ENCODE measurements at places on chromosomes 4 and X.

DNA sequence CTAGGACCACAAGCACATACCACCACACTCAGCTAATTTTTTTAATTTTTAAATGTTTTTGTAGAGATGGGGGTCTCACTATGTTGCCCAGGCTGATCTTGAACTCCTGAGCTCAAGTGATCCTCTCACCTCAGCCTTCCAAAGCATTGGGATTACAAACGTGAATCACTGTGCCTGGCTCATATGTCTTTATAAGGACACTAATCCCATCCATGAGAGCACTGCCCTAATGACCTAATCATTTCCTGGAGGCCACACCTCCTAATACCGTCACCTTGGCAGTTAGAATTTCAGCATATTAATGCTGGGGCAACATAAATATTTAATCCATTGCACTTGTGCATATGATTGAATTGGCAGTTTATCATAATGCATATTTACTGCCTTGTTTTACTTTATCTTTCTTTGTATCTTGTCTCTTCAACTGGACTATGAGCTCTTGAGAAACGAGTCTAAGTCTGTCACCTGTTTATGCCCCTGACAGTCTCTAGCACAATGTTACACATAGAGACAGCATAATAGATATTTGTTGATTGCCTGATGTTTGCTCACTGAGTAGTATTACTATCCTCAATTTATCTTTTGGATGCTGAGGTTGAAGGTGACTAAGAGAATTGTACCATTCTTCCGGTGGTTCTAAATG, 172.0 kb downstream of the AASDH start:
- no peak for DNase-seq

DNA sequence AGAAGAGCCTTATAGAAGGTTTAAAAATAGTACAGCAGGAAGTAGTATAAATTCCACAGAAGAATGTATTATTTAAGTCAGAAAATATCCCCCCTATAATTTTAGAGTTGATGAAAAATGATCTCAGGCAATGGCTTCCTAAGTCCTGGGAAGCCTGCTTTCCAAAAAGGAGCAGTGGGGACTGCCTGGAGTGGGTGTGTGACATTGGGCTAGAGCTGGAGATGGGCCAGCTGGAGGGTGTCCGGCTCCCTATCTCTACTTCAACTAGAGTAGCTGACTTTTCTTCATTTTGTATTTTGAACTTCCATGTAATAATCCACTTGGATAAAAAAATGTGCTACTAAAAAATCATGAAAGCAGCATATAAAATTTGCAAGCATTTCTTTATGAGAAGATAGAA, 253.9 kb downstream of the ANK2 start:
- no peak for DNase-seq

DNA sequence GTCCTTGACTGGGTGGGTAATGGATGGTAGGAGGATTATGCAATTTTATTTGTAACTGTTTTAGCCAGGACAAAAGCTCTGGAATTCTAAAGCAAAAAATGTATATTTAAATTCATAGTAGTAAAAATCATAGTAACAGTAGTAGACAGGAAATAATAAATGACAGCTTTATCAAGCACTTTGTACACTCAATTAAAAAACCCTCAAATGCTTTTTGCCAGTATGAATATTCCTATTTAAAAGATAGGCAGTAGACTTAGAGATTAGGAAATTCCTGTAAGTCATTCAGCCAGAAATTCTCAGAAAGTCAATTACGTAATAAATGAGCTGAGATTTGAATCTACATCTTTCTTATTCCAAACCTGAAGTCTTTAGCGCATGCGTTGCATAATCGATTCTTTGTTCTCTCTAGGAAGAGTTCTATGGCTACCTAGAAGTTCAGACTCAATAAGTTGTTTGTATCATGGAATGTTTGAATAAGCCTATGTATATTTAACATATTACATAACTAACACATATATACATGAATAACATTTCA, 2.5 kb downstream of the AADAT start:
- no peak for DNase-seq

DNA sequence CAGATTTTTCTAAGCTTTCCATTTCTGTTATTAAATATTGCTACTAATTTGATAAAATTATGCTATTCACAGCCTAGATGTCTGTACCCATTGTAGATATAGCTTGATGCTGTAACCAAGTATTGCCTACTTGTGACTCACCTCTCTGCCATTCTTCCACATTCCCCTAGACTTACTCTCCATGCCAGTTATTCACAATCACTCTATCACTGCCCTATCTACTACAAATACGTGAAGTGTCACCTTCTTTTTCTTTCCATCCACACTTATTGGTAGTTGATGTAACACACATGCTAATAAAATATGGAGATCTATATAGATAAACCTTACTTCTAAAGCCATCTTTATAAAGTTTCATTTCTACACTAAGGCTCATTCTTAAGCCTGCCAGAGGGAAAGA, 179.4 kb upstream of the PACRGL start:
- no peak for DNase-seq

GRCh38 chrX:6052111-6052745, 176.4 kb downstream of the NLGN4X start:
- DNase-seq, result no peak

- DNase-seq, result no peak
Observed at GRCh38 chrX:68681443-68681941, 34.0 kb downstream of the STARD8 start.

DNA sequence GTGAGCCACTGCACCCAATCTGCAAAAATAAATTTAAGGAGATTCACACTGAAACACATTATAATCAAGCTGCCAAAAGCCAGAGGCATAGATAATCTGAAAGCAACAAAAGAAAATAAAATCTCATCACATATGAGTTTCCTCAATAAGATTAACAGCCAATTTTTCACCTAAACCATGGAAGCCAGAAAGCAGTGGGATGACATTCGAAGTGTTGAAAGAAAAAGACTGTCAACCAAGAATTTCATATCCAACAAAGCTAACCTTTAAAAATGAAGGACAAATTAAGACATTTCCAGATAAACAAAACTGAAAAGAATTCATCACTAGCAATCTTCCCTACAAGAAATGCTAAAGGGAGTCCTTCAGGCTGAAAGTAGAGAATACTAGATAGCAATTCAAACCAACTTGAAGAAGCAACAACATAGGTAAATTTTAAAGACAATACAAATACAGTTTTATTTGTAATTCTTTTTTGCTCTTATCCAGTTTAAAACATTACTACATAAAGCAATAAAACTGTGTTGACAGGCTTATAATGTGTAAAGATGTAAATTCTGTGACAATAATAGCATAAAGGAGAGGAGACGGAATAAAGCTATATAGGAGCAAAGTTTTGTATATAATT, 23.1 kb upstream of the KLHL8 start:
- DNase-seq, result no peak

DNA sequence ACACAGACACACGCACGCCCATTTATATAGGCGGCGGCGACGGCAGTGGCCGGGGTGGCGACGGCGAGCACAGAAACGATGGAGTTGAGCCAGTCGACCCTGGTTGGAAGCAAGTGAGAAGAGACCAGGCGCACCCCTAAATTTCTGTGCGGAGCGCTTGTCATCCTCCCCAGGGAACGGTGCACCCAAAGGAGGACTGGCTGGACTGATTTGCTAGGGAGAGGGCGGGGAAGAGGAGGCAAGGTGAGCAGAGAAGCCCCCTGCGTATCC, 302 bp downstream of the NHS start:
- no peak for DNase-seq

DNA sequence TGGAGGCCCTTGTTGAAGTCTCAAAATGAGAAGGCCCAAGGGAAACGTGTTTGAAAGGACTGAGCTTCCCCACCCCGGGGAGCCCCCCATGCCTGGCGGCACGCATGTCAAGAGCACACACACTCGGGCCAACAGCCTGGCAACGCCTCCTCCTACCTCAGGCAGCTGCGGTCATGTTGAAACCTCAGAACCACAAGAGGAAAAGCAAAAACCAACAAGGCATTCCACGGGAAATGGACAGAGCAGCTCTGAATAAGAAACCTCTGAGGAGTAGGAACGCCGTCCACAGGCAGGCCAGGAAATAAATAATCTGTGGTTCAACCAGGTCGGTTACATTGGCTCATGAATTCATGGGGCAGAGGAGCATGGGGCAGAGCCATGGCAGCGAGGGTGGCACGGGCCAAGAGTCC, 95.7 kb upstream of the AFAP1 start:
- DNase-seq, result no peak

DNA sequence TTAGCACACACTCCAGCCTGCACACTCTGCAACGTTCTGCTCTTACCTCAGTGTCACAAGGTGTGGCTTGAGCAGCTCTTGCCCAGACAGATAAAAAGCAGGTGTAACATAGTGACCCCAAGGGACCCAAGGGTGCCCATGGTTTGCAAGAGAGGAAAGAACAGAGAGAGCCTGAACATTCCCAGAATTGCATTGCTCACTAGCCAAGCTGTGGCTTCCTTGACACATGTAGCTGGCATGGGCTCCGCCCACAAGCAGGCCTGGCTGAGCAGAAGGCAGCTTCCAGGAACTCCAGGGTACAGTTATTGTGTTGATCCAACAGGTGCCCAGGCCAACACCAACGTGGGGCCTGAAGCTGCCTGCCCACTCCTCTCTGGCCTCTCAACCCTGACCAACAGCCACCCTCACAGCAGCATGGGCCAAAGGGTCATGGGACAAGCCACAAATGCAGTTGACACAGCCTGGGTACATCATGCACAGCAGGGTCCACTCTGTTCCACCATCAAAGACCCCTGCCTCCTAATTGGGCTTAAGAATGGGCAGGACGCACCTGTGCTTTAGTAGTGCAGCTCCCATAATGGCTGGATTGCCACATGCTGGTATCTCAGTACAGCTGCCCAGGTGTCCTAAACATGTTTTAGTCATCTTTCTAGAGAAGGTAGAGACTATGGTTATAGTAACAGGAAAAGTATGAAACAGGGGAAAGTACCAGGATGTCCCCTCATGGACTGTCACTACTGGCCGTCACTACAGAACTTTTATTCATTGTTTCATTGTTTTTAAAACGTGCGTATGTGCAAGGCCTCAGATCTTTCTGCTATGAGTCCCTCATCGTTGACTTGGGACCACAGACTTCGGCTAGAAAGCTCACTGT, 73.7 kb upstream of the ACSL1 start:
- DNase-seq, result peak; percentile 9

GRCh38 chrX:129577473-129577872, 37.4 kb downstream of the OCRL start:
- no peak for DNase-seq

DNA sequence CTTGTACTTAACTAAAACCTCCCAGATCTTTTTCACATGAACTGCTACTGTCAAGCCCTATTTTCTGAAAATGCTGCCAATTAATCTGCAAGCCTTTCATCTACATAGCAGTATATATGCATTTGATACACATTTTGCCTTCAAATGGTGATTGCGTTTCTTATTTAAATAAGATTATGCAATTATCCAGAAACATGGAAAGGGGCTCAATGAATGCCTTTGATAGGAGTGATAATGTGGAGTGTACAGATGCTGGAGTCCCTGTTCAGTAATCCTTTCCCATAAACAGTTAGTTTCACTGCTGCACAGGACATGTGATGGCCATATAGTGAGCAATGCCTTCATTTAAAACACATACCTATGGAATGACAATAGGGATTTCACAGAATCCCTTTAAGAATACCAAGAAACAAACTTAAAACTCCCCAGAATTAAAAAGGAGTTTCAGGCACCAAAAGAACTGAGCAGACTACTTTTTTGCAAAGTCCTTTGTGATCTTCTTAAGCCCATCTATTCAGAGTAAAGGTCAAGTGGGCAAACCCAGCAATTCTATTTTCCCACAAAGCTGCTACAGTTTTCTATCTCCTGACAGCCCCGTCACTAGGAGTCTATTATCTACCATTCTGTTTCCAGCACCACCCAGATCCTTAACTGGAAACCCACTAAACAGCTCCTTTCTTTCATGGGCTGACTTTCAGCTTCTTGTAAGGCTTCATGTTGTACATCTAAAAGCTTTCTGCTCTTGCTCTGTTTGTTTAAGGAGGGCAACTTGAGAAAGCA, 120.3 kb downstream of the UNC5C start:
- DNase-seq, result no peak

- no peak for DNase-seq
Observed at GRCh38 chrX:69429339-69430015, 74.6 kb upstream of the NALF2 start.
